H9 (cell line): ENCODE measurements at places on chromosomes 16 and 17.

GRCh38 chr17:16215965-16216316, 607 bp upstream of the NCOR1 start:
- DNase-seq, result peak; percentile 81

GRCh38 chr16:57529391-57530103, 6.8 kb downstream of the CCDC102A start:
- no peak for DNase-seq

DNA sequence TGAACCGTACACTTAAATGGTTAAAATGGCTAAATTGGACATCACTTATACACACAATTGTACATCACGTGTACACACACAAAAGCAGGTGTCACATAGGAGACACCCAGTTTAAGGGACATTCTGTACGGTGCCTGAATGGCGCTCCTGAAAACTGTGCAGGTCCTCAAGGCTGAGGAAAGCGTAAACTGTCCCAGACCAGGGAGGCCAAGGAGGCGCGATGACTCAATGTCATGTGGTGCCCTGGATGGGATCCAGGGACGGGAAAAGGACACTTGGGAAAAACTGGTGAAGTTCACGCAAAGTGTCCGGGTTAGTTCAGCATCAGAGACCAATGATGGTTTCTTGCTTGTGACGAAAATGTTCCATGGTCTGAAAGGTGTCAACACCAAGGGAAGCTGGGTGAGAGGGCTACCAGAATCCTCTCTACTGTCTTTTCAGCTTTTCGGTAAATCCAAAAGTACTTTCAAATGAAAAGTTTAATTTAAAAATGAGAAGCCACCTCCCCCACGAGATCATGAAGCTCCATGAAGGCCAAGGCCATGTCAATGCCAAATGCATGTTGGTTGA, 112.2 kb downstream of the CMIP start:
- DNase-seq, result no peak

DNA sequence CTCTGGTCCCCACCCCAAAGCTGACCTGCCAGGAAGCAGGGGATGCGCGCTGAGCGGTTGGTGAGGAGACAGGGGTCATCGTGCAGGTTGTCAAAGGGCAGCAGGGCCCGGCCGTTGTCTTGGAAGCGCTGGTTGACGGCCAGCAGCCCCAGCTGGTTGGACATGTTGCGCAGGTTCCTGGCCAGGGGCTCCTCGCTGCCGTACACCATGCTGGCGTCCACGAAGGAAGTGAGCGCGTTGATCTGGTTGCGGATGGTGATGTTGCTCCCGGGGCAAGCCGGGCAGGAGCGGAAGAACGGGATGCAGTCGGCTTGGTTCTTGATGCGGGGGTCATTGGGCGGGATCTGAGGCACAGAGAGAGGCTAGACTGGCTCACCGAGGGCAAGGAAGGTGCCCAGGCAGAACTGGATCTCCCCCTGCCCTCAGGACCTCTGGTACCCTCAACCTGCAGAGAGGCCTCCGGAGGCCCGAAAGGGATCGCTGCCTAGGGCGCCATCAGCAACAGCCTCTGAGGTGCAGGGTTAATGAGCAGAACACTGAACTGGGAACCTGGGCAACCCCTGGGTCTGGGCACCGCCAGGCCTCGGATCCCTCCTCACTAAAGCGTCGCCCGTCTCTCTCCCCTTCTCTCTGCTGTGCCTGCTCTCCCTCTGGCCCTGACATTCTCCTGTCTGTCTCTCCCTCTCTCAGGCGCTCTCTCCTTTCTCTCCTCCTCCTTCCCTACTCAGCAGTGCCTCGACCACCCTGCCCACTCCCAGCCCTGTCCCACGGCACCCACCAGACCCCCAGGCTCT, 2.7 kb downstream of the MPO start:
- no peak for DNase-seq

GRCh38 chr17:41784207-41784744, 2.2 kb downstream of the JUP start:
- peak; percentile 86 for DNase-seq

GRCh38 chr16:80077696-80078095, 463.1 kb upstream of the DYNLRB2 start:
- DNase-seq, result no peak

DNA sequence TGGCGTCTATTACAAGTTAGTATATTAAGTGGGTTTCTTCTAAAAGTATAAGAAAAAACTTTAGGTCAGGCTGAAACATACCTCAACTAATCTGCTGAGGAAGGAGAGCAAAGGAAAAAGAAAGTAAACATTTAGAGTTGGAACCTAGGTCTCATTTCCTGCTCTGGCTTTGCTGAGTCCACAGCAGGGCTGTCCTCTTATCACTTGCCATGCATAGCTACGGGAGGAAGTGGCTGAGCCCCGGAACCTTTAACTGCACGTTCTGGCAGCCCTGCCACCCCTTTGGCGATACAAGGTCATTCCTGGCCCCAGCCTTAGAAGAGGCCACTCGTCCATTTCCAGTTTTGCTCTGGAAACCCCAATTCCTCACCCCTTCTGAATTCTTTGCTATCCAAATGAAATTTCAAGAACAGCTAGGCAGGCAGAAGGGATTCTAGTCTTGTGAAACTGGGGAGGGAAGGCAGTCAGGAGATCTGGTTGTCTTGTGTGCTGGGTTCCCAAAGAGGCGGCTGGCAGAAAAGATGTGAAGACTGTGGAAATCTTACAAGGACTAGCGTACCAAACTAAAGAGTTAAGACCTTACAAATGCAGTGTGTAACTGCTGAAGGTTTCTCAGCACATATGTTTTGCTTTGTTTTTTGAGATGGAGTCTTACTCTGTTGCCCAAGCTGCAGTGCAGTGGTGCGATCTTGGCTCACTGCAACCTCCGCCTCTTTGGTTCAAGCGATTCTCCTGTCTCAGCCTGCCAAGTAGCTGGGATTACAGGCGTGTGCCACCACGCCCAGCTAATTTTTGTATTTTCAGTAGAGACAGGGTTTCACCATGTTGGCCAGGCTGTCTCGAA, 19.1 kb downstream of the WIPI1 start:
- peak; percentile 51 for DNase-seq

DNA sequence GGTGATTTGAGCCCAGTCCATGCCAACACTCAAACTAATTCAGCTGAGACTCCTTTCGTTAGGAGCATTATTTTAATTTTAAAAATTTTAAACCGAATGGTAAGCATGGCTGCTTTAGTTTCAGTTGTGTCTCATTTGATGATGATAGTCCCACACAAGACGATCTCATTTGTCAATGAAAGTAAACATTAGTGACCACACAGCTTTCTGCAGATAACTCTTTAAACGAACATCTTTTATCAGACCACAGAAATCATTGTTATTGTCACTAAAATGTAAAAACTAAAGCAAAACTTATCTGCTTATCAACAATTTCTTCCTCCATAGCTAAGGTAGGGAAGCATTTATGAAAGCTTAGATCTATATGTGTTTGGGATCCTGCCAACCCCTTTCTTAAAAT, 382.2 kb downstream of the ZFHX3 start:
- DNase-seq, result no peak

DNA sequence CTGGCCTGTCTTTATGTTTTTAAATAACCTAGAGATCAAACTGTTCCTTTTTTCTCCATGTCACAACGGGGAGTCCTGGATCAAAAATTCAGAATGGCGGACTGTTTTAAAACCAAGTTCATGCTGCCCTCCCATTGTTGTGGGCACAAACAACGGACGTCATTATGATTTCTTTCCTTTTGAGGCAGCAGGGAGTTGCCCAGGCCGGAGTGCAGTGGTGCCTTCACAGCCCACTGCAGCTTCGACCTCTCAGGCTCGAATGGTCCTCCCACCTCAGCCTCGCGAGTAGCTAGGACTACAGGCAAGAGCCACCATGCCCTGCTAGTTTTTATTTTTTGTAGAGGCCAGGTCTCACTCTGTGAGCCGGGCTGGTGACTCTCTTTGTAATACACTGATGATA, 26.5 kb downstream of the NDE1 start:
- DNase-seq, result no peak

GRCh38 chr16:82651921-82652601, 25.3 kb downstream of the CDH13 start:
- DNase-seq, result no peak

DNA sequence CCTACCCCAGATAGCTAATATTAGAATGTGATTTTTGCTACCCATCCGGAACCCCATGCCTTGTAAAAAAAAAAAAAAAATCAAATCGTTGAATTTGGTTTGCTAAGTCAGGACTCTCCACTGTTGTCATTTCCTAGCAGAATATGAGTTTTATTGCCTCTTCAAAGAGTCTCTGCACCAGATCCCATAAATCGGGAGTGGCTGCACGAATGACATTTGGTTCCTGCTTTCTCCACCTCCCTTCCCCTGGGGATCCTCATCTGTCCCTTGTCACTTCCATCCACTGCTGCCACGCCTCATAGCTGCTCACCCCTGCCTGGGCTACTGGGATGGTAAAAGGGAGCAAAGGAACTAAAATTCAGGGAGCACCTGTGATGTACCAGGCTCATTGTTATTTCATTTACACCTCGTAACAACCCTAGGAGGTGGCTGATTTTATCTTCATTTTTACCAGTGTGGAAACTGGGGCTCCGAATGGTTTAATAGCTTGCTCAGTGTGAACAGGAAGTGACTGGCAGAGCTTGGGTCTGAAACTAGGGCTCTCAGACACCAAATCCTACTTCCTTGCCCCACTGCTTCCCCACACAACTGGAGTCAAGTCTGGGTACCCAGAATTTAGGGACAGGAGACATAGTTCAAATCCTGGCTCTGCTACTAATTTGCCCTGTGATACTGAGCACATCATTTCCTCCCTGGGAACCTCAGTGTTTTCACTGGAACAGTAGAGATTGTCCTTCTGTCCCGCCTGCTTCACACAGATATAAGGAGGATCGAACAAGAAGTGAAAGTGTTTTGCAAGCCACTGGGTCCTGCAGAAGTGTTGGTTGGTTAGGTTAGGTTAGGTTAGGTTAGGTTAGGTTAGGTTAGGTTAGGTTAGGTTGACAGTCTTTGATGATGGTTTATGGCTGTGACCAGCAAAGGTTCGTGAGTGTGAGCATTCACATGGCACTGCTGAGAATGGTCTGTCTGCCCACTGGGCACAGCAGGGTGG, 585 bp upstream of the KRT36 start:
- DNase-seq, result no peak

DNA sequence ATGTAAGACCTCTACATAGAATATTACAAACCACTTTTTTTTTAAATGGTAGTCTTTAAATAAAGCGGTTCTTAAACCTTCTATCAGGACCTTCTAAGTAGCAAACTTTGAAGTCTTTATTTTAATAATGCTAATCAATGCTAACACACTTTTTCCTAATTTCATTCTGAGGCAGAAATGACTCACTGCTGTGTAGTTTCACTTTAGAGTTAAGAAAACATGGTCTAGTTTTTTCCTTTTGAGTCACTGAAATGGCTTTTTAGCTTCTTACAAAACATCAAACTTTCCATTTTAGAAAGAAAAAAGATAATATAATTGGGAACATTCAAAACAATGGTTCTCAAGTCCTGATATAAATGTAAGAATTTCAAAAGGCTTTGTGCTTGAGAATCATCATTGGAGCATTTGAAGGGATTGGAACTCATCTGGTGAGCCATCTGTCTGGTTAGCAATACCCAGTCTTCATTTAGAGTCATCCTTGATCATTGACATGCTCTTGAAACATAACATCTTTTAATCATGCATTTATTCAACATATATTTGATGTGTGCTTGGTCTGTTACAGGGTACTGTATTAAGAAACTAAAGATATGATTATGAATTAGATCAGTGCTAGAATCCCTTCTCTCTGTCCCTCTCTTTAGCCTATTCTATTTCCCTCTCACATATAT, 258.3 kb upstream of the MON1B start:
- no peak for DNase-seq

- DNase-seq, result no peak
These were observed 20.3 kb downstream of the OSBPL7 start for GRCh38 chr17:47801176-47801765.

- no peak for DNase-seq
These were observed 48.8 kb upstream of the DLX4 start for GRCh38 chr17:49920030-49920769.

DNA sequence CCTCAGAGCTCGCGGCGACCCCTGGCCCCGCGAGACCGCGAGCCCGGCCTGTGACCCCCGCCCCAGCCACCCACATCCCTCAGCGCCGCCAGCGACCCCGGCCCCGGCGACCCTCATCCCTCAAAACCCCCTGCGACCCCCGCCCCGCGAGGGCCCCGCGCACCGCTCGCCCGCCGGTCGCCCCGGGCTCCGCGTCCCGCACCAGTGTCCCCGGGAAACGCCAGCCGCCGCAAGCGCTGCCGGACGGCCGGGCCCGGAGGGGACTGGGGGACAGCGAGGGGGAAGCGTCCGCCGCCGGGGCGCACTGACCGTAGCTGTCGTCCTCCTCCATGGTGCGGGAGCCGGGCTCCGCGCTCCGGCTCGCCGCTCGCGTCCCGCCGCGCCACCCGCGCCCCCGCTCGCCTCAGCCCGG, at the start of gene CYTH1:
Gene CYTH1, minus strand, starts transcription at position 381 of the 412 bp plus-strand sequence. Its CDS starts 50 bp downstream, at position 331.
- no peak for DNase-seq

- no peak for DNase-seq
These were observed 5.1 kb downstream of the ABCA3 start for GRCh38 chr16:2335286-2335895.

- DNase-seq, result no peak
These were observed 7.8 kb downstream of the FLII start for GRCh38 chr17:18250708-18251107.

DNA sequence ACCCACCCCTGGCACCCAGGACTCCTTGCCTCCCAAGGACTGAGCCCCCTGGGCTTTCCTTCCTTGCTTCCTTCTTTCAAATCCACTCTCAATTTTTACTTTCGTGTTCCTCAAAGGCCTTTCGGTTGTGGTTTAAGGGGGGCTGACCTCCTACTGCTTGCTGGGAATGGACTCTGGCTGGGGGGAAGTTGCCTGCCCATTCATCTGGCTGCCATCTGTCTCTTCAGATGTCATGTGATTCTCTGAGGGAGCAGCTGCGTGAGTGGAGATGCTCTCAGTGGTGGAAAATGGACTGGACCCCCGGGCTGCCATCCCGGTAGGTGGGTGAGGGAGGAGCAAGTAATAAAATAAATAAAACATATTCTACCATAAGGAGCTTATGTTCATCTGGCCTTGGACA, 93.8 kb upstream of the RPRML start:
- no peak for DNase-seq

DNA sequence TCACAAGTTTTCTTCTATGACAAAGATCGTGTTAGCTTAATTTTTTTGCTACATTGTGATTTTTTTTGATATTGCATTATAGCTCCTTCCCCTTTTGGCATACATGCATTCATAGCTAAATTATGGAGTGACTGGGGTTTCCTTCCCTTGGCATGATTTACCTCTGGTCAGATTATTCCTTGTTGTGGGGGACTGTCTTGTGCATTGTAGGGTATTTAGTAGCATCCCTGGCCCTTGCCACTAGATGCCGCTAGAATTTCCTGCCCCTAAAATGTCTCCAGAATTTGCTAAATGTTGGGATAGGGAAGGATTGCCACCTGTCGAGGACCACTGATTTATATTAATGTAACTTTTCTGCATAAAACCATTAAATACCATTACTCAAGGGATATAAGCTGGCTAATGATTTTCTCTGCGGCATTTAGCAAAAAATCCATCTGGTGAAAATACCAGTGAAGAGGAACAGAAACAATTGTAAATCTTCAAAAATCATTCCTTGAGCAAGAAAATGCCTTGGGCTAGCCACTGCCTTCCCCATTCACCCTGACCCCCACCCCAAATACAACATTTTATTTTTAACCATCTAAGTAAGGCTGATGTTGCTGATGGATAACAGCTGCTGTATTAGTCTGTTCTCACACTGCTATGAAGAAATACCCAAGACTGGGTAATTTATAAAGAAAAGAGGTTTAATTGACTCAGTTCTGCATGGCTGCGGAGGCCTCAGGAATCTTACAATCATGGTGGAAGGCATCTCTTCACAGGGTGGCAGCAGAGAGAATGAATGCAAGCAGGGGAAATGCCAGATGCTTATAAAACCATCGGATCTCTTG, 195.2 kb downstream of the MAP2K6 start:
- DNase-seq, result peak; percentile 48

GRCh38 chr17:40139566-40140058, 725 bp upstream of the CASC3 start:
- DNase-seq, result peak; percentile 47
